ENCODE measurements at places on chromosomes 5 and 9.

GRCh38 chr5:39368116-39368515 lies 3.8 kb upstream of the C9 start:
- DNase-seq: no peak

- DNase-seq: no peak
Measured at GRCh38 chr9:35757226-35757891, 3.3 kb upstream of the MSMP start.

- DNase-seq: no peak
Measured at GRCh38 chr5:3324421-3325101, 271.1 kb upstream of the IRX1 start.

DNA sequence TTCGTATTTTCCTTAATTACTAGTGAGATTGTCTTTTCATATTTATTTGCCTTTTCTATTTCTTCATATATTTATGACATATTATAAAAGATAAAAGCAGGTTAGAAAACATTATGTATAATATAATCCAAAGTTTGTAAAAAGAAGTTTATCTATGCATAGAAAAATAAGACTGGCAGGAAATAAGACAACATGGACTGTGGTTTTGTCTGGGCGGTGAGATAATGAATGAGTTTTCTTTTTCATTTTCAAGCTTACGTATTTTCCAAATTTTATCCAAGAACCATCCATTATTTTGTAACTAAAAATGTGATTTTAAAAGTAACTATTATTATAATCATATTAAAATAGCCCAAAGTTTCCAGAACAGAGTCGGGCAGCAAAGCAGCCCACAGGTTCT lies 109.8 kb upstream of the MVB12B start:
- DNase-seq: no peak

- no peak for DNase-seq
Measured at GRCh38 chr9:120889606-120890271, 12.8 kb upstream of the PHF19 start.

DNA sequence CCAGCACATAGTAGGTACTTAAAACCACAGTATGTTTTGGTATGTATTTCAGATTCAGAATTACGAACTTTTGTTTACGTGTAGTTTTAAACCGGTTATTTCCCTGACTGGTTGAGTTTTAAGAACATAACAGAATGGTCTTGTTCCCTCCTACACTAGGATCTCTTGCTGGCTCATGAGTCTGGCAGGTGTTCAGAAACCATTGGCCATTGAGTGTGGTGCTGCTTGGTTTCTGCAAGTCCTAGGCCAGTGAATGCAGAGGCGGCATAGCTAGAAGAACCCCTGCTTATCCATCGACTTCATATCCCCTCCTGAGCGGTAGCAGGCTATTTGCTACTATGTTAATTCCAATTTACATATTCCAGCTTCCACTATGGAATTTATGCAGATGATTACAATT lies 65.6 kb downstream of the GPR21 start:
- no peak for DNase-seq

GRCh38 chr9:27572061-27572460 lies 1.2 kb downstream of the C9orf72 start:
- DNase-seq: no peak

- DNase-seq: no peak
Measured at GRCh38 chr9:105144076-105144475, 100.4 kb upstream of the SLC44A1 start.

- DNase-seq: no peak
Measured at GRCh38 chr5:170606941-170607340, 103.1 kb downstream of the KCNIP1 start.

GRCh38 chr9:130918101-130918825 lies 20.8 kb downstream of the FIBCD1 start:
- DNase-seq: no peak

GRCh38 chr5:43376496-43377140 lies 35.6 kb downstream of the CCL28 start:
- DNase-seq: no peak

DNA sequence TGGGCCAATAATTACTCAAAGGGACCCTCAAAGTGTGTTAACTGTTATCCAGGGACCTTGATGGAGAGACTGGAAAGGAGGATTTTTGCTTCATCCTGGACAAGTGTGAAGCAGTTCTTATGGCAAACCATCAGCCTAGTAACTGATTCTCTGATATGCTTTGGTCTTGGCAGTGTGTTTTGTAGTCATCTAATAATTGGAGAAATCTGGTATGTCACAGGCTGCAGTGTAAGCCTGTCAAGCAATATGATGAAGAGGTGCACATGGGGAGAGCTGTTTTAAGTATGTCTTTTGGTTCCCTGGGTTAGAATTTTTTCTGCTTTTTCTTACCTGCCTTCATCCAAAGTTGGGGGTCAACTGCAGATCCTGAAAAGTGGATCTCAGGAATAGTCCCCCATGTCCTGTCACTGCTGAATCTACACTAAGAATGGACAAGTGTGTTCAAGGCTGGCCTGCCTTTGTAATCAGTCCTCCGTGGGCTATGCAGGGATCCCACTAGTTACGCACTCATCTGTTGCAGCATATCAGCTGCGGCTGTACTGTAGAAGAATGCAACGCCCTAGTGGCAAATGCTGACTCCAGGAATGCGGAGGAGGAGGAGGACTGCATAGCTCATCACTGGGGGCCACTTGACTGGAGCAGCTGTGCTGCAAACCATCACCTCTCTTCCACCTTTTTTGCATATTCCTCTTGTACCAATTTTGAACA lies 1.9 kb downstream of the SPTAN1 start:
- DNase-seq: no peak

GRCh38 chr5:160285316-160285715 lies 27.0 kb downstream of the CCNJL start:
- no peak for DNase-seq

DNA sequence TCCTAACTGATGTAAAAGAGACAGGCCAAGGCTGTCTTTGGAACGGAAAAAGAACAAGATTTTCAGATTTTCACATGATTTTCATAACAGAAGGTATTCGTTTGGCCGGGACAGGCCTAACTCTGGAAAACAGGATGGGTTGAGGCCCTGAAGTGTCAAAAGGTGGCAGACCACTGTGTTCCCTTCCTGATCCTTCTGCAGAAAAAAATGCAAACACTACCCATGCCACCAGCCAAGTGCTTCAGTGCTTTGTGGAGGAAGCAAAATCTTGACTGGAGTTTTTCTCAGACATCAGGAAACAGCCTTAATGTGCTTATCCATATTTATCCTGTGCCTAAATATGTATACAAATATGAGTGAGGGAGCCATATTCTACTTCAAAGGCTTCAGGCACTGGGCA lies 113.5 kb upstream of the IL6ST start:
- no peak for DNase-seq

DNA sequence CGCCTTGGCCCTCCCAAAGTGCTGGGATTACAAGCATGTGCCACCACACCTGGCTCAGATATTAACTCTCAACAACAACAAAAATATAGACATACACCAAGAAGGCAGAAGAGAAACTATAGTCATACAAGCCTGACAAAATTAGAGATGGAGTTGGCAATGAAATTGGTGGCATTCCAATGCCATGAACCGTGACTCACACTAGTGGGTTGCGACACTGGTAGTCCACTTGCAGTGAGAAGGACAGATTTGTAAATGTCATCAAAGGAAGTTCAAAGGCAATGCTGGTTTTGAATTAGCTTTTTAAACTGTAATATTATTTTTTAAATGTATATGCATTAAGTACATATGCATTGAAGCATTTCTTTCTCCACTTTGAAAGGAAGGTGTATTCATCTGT lies 8.5 kb upstream of the DNAJC25 start:
- DNase-seq: no peak

GRCh38 chr5:155128786-155129512 lies 115.4 kb downstream of the KIF4B start:
- DNase-seq: no peak

GRCh38 chr5:79831381-79832309 lies 142.0 kb downstream of the CMYA5 start:
- no peak for DNase-seq

- no peak for DNase-seq
Measured at GRCh38 chr9:98778251-98778650, 18.1 kb downstream of the ANKS6 start.

DNA sequence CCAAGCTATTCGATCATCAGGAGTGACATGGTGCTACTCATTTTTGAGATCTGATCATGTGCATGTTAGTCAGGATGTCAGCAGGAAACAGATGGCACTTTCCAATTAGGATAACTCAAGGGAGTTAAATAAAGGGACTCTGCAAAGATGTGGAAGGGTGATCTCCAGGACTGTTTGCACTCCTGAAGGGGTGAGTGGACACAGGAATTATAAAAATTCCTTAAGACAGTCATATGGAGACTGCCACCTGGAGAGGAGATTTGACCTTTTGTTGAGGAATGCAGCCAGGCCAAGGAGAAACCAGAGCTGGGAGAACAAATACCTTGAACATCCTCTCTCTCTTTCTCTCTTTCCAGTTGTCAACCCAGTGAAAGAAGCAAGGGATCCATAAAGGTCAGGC lies 189.1 kb downstream of the GABRG2 start:
- no peak for DNase-seq

- no peak for DNase-seq
Measured at GRCh38 chr5:125033602-125034001, 287.2 kb upstream of the ZNF608 start.

- DNase-seq: no peak
Measured at GRCh38 chr5:5781335-5781734, 358.9 kb downstream of the ICE1 start.

GRCh38 chr5:173412566-173412965 lies 84.4 kb upstream of the STC2 start:
- no peak for DNase-seq

DNA sequence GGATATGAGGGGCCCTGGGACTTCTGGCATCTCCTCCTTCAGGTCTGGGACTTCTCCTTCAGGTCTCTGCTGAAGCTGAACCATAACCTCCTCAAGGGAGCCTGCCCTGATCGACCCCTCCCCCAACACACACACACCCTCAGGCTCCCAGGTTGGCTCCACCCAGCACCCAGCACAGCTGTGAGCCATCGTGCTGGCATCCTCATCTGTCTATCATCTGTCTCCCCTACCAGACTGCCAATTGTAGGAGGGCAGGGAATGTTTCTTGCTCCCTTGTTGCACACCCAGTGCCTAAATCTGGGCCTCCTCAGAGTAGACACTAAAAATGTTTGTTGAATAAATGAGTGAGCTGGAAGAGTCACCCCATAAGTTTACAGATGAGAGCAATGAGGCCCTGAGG lies 71.4 kb downstream of the LRSAM1 start:
- no peak for DNase-seq

DNA sequence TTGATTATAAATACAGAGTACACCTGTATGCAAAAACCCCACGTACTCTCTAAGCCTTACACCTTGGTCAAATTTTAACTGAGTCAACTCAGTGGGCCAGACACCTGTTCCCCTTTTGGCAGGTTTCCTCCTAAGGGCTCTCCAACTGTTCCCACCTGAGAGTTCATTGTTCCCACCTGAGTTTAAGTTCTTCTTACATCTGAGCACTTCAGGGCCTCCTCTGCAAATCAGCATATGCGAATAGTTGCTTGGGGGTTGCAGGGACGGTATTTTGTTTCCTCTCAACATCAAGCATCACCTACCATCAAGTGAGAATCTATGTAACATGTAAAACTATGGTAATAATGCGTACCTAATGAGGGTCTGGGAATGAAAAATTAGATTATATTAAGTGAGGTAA lies 300.0 kb downstream of the PIK3R1 start:
- no peak for DNase-seq

- DNase-seq: no peak
Measured at GRCh38 chr5:620586-621180, 8.5 kb downstream of the CEP72 start.

DNA sequence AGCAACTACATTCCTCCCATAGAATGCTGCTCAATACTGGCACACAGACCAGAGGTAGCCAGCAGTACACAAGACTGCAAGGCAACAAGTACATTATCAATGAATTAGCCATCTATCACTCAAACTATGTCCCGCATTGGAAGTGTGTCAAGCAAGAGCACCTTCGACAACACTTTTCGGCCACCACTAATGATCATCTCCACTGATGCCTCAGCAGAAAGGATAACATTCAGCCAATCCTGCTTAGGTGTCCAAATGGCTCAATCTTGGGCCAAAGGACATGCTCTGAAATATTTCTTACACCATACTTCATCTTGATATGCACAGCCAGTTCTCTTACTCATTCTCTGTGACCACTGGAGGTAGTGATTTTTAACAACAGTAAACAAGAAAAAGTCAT lies 25.0 kb downstream of the SKP1 start:
- DNase-seq: no peak

GRCh38 chr5:176648474-176649194 lies 1.4 kb downstream of the TSPAN17 start:
- no peak for DNase-seq

- DNase-seq: no peak
Measured at GRCh38 chr5:80584770-80585169, 14.7 kb upstream of the ANKRD34B start.

DNA sequence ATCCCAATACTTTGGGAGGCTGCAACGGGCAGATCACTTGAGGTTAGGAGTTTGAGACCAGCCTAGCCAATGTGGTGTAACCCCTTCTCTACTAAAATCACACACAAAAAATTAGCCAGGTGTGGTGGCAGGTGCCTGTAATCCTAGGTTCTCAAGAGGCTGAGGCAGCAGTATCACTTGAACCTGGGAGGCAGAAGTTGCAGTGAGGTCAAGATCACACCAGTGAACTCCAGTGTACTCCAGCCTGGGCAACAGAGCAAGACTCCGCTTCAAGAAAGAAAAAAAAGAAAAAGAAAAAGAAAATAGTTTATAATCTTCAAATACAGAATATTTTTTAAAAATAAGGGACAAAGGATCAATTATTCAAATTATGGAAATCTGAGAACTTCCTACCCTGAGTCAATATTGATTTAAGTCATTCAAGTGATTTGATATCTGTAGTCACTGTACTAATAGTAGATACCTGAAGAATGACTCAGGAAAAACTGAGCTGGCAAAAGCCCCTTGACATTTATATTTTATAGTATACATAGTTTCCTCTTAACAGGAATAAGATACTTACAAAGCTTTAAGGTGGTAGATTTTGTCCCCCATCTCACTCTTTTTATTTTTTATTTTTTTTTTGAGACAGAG lies 61.8 kb downstream of the PTBP3 start:
- DNase-seq: no peak

GRCh38 chr5:59467969-59468368 lies 425.6 kb downstream of the PDE4D start:
- no peak for DNase-seq

GRCh38 chr9:34515959-34516358 lies 6.8 kb downstream of the ENHO start:
- no peak for DNase-seq

GRCh38 chr5:173646692-173647091 lies 30.2 kb upstream of the BOD1 start:
- no peak for DNase-seq

- DNase-seq: no peak
Measured at GRCh38 chr9:99377790-99378775, 156.0 kb downstream of the SEC61B start.

- no peak for DNase-seq
Measured at GRCh38 chr5:138028971-138029365, 3.9 kb downstream of the FAM13B start.

DNA sequence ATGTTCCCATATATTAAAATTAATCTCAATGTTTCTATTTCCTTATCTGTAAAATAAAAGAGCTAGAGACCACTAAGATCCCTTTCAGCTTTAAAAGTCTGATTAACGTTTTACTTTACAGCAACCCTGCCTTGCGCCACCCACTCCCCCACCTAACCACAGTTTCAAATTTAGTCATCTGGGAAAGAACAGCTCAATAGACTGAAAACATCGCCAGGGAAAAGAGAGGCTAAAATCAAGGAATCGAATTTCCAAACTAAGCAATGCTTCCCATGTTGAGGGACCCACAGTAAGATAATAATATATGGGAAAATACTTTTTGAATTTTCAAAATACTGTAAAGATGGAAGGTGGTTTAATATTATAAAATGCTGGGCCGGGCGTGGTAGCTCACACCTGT lies 6.6 kb downstream of the SAXO1 start:
- DNase-seq: no peak

Measured in NCI-H187 (cell line).